CD14-positive monocyte (primary cell): ENCODE measurements at places on chromosomes 3 and 15.
A peak's percentile ranks its signal among the peaks of the same experiment; 100 is the strongest.

DNA sequence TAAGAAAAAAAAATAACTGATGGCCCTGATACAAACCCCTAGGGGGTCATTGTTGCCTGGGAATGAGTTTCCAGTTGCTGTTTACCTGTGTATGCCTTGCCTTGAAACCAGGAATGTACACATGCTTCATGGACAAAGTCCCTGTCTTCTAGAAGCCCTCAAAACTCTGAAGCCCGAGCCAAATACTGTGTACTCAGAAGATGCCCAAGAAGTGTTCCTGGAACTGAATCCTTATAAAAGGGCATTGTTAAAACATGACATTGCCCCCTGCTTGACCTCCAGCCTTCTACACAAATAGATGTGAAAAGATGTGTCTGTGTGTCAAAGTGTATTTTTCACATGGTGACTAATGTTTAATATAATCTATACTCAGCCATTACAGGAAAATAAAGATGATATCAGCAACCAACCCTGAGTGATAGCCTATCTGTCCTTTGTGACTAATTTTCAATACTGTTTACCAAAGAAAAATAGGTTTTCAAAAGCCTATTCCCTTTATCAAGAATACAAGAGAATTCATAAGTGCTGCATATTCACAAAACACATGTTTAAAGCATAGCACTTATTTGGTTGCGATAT, 325.9 kb downstream of the MECOM start:
- no peak for DNase-seq

GRCh38 chr3:72171463-72171881, 386.5 kb upstream of the PROK2 start:
- DNase-seq, result no peak

GRCh38 chr15:90948506-90948905, 6.2 kb upstream of the RCCD1 start:
- DNase-seq, result no peak

DNA sequence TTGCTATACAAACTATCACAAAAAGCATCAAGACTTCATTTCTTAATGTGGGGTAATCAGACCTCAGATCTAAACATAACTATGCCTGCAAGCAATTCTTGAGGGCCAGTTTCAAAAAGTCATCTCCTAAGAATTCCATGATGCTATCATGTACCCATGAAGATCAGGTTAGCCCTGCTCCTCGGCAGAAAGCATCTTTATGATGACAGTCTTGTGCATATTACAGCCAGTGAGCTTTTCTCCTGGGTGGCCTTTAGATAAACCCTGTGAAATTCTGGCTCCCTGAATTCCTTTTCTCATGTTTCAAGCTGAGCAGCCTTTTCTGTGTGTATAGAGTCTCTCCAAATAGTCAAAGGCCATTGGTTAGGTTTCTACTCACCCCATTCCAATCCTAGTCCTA, 201.9 kb upstream of the MCTP2 start:
- no peak for DNase-seq

GRCh38 chr15:55770806-55771205, 27.9 kb upstream of the PRTG start:
- no peak for DNase-seq

GRCh38 chr3:153138276-153139210, 23.5 kb upstream of the RAP2B start:
- peak; percentile 95 for DNase-seq

DNA sequence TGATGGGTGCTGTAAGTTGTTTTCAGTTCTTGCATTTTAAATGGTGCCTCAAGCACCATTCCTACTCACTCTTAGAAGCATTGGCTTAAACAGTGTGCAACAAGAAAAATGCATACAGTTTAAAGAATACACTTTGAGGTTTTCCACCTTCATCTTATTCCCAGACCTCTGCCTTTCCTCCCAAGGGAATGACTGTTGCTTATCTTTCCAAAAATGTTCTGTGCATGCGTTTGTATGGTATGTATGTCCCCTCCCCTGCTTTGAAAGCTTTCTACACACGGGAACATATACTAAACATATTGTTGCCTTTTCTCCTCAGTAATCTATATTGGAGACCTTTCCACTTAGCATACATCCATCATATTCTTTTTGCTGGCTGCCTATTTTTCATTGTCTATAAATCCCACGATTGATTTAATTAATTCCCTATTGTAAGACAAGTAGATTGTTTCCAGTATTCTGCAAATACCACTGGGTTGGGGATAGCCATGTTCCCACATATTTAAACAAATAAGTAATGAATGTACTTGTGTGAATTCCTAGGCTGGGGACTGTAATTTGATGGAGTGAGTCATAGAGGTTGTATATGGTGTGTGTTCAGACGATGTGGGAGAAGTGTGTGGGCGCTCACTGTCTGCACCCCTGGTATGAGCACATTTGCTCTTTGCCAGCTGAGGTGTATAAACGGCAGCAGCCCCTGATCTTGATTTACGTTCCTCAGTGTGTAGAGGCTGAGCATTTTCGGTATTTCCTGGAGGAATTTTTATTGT, 5.8 kb downstream of the TRAK1 start:
- DNase-seq, result no peak

GRCh38 chr3:162507397-162507796, 1010.8 kb downstream of the OTOL1 start:
- DNase-seq, result no peak

- DNase-seq, result no peak
Measured at GRCh38 chr3:30779686-30780287, 114.7 kb downstream of the GADL1 start.

DNA sequence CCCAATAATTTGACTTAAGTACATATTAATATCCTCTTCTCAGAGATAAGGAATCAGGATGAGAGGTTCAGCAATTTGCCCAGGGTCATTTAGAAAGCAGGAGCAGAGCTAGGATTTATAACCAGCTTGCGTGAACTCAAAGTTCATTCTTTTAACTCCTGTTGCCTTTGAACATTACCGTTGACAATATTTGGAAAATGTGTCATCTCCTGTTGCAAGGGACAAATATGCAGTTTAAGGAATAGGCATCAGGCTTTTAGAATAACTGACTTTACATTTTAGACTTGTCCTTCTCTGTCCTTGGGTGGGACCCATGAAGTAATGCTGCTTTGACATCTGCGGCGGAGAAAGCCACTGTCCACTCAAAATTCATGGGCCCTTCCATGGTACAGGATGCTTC, 252.2 kb upstream of the RGMA start:
- no peak for DNase-seq

GRCh38 chr3:44416031-44417030, 61.1 kb downstream of the ZNF445 start:
- no peak for DNase-seq

GRCh38 chr15:36694574-36694973, 115.1 kb downstream of the CDIN1 start:
- DNase-seq, result no peak

DNA sequence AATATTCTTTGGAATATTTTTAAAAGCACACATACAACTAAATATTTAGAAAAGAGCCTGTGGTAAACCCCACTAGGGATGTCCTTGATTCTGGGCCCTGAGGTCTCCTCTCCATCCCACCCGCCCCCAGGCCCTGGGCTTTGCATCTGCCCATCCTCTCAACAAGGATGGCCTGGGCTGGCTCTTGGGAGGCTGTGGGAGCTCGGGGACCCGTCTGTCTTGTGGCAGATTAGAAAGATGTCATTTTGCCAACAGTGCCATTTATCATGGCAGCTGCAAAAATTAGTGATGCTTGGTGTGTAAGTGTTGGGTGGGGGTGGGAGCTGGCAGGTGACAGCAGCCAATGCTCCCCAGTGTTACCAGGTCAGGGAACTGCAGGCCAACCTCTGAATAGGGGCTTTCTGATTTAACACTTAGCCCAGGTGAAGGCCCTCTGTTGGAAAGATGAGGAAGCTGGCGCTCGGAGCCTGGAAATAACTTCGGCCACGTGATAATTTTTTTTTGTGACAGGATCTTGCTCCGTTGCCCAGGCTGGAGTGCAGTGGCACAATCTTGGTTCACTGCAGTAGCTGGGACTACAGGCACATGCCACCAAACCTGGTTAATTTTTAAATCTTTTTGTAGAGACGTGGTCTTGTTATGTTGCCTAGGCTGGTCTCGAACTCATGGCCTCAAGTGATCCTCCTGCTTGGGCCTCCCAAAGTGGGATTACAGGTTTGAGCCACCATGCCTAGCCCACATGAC, 16.9 kb upstream of the CSPG4 start:
- DNase-seq, result no peak

DNA sequence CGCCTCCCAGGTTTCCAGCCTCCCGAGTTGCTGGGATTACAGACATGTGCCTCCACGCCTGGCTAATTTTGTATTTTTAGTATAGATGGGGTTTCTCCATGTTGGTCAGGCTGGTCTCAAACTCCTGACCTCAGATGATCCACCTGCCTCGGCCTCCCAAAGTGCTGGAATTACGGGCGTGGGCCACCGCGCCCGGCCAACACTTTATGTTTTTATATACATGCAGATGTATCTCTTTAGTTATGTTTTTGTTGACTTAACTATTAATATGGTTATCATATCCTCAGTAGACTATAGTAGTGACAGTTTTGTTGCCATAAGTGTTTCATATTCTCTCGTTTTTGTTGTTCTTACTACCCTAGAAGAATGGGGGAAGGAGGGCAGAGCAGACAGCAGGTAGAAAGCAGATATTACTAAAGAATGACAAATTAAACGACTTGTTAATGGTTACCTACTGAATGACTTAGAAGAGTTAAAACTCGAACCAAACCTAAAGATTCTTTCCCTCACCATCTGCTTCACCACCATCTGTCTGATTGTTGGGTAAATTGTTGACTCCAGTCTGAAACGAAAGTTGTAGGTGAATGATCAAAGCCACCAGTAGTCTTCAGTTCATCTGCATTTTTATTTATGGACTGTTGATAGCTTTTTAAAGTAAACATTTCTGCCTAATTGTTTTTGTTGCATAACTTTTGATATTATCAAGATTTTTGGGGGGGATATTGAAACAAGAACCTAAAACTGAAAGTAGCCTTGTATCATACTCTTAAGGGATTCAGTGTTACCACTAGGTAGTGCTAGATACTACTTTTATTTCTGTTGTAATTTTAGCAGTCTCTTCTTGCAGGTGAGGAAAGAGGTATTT, 89.3 kb downstream of the RASA2 start:
- DNase-seq, result no peak

DNA sequence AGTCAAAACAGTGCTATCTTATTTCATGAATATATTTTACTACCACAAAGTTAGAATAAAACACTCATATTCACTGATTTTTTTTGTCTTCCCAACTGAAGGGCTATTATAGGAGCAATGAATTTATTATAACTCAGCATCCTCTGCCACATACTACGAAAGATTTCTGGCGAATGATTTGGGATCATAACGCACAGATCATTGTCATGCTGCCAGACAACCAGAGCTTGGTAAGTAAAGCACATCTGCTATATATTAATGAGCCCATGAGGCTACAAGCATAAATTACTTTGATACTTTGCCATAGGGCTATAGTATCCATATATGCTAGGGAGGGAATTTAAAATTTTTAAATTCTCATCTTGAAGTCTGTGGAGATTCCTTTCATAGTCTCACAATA, 95.9 kb downstream of the FEZF2 start:
- DNase-seq, result no peak

GRCh38 chr3:100333970-100334487, 528 bp upstream of the NIT2 start:
- no peak for DNase-seq

- DNase-seq, result no peak
Measured at GRCh38 chr15:77658304-77658703, 25.6 kb upstream of the LINGO1 start.
